Suppressor macrophage treated with lipopolysaccharide for 4 hours (primary cell): ENCODE measurements at places on chromosomes 11 and 22.

DNA sequence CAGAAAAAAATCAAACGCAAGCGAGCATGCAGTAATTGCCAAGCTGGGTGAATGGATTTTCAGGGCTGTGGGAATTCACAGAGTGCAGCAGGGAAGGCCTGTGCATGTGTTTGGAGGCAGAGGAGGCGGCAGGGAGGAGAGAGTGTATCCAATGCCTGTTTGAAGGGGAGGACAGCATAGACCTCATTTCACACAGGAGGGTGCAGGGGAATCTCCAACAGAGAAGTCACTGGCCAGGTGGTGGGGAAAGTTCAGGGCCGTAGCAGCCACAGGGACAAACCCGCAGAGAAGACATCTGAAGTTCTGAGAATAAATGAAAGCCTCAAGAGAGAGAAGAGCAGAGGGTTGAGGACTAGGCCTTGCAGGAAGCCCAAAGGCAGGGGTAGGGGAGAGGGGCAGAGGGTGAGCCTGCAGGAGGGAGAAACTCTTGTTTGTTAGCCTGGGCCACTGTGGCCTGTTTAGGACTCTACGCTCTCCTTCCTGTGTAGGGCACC is 19.2 kb upstream of the KDM2A start:
- DNase-seq = no peak

GRCh38 chr22:37517826-37518450 is 1.3 kb downstream of the CARD10 start:
- DNase-seq = no peak

- DNase-seq = peak; percentile 68
Observed at GRCh38 chr11:110093407-110094297, 460 bp downstream of the ZC3H12C start.

GRCh38 chr22:46068593-46069491 is 81.5 kb upstream of the PPARA start:
- DNase-seq = peak; percentile 45

GRCh38 chr22:17847360-17848078 is 73.2 kb upstream of the BID start:
- no peak for DNase-seq

DNA sequence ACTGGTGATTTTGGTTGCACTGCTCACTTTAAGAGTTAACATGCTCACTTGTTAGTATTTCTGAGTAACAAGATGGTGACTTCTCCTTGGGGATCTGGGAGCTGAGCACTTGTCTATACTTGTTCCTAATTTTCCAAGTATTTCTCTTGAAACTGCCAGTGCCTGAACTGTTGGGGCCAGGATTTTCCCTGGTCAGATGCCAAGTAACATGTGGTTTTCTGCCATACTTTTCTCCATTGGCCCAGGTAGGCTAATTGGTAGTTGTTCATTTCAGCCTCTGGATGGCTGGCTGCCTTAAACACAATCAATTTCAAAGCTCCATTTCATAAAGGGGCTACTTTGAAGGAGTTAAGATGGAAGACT is 35.0 kb downstream of the RNF141 start:
- DNase-seq = no peak

DNA sequence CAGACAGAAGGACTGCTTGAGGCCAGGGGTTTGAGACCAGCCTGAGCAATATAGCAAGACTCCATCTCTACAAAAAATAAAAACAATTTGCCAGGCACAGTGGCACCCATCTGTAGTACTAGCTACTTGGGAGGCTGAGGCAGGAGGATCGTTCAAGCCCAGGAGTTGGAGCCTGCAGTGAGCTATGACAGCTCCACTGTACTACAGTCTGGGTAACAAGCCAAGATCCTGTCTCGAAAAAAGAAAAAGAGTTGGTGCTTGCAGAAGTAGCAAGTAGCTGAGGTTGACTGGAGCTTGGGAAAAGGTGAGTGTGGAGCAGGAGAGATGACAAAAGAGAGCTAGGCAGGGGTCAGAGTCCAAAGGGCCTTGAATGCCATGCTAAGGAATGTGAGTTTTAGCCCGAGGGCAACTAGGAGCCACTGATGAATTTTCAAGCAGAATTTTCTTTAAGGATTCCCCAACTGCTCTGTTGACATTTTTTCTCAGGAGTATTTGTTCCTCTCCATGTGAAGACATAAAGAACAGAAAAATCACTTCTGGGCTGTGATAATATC is 3.1 kb downstream of the AP1B1 start:
- DNase-seq = no peak

- DNase-seq = no peak
Observed at GRCh38 chr22:46377525-46378425, 42.3 kb downstream of the TRMU start.

- DNase-seq = peak; percentile 55
Observed at GRCh38 chr11:78354408-78355308, 63.0 kb downstream of the GAB2 start.

DNA sequence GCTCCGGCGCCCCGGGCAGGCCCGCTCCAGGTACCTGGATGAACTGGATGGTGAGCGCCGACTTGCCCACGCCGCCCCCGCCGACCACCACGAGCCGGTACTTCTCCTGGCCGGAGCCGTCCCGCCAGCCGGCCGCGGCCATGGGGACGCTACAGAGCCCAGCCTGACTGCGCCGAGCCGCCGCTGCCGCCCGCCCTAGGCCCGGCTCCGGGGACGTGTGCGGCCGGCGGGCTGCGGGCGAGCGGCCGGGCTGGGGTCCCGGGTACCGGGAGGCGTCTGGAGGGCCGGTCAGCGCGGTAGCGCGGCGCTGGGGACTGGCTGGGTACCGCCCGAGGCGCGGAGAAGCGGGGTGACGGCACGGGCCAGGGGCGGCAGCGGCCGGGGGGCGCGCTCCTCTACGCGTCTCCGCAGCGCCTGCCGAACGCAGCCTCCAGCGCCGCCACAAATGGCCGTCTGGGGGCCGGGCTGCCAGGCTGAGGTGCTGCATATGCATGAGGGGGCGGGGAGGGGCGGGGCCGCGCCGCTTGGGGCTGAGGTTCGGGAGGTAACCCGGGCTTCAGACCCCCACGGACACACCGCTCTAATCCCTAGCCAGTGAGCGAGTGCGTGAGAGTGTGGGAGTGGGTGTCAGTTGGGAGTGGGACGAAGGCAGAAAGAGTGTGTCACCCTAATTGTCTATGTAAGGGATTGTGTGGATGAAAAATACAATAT is at the start of gene RRAS2:
Gene RRAS2, minus strand, starts transcription at position 455 of the 711 bp plus-strand sequence. Its CDS starts 313 bp downstream, at position 142.
- DNase-seq = peak; percentile 39

DNA sequence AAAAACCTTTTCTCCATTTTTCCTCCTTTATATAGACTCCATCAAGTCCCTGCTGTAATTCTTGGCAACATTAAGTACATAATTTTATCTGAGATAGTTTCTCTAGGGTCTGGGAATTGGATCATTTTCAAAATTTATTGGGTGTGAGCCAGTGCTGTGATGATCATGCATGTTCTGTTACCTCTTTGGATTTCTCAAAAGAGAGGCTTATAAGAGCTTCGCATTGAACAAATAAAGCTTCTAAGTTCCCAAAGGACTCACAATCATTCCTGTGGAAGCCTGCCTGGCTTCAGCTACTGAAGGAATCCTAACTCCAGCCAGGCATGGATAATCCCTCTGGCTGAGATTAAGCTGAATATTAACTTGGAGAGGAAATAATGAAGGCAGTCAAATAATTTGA is 208.5 kb downstream of the RAB38 start:
- DNase-seq = no peak

DNA sequence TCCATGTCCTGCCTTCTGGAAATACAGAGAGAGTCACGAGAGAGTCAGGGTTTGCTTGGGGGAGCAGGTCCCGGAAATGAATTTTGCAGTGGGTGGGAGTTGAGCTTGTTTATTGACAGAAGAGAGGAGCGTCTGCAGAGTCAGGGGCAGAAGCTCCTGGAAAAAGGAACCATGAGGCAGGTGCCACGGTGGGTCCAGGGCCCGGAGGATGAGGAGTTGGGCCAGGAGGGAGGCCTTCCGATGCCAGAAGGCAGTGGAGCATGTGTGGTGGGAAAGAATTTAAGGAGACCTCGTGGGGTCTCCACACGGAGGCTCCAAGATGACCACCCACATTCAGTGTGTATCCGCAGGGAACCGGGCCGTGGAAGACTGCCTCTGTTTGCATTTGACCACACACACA is 461.2 kb downstream of the BRD1 start:
- DNase-seq = no peak

GRCh38 chr22:37607010-37607934 is 1.4 kb upstream of the GGA1 start:
- peak; percentile 64 for DNase-seq

DNA sequence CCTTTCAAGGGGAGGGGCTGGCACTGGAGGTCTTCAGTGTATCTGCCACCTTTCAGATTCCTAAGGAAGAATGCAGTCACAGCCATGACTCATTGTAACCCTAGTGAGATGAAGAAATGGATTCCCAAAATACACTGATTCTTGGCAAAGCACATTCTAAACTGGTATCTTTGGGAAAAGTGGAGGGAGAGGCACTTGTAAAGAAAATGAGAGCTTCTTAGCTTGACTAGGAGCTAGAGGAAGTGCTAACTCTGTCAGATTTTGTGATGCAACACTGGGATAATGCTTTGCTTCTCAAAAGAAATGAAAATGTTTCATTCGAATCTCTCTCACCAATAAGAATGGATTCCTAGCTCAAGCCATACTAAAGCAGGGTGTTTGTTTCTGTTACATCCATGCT is 14.3 kb downstream of the NRIP3 start:
- peak; percentile 59 for DNase-seq

- peak; percentile 77 for DNase-seq
Observed at GRCh38 chr11:17383461-17383860, 5.0 kb downstream of the KCNJ11 start.
